ENCODE measurements at places on chromosomes 6 and 20.

DNA sequence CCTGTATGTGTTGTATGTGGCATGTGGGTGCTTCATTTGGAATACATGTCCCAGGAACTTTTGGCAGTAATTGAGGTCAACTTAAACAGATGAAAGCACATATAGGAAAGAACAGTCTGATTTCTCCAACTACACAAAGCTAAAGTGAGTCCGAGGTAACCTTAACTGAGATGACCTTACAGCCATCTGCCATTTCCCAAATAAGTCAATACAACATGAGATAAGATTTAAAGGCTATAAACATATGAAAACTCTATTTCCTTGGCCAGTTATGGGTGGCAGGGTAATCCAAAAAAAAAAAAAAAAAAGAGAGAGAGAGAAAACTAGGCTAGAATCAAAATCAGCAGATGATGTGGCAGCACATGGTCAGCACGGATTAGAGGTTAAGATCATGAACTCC, 1068.3 kb downstream of the KHDRBS2 start:
- H3K4me3 ChIP-seq = no peak overlapping the region
- no peaks in the 10 kb centered on the region for H3K27me3 ChIP-seq
- no peaks in the 10 kb centered on the region for H3K36me3 ChIP-seq
- H3K27ac ChIP-seq = no peak overlapping the region

GRCh38 chr6:45655745-45656476, 278.2 kb upstream of the SUPT3H start:
- H3K27ac ChIP-seq = no peak overlapping the region
- DNase-seq = no peak
- H3K36me3 ChIP-seq = no peaks in the 10 kb centered on the region
- H3K27me3 ChIP-seq = no peaks in the 10 kb centered on the region

GRCh38 chr6:160912411-160912810, 79.2 kb upstream of the MAP3K4 start:
- H3K4me3 ChIP-seq = no peak overlapping the region
- DNase-seq = no peak

DNA sequence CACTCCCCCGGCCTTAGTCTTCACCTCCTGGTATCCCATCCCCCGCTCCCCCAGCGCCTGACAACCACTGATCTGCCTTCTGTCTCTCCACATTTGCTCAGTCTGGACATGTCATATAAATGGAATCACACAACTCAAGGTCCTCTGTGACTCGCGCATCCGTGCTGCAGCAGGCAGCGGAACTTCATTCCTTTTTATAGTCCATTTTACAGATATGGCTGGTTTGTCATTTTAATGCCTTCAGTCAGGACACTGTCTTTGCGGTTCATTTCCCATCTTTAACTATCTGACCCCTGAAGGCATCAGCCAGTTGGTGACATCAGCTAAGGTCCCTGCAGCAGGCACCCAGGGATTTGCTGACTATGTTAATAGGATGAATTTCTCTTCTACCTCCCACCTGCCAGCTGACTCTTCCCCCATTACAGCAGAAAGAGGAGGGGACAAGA, 125.7 kb downstream of the ZMYND8 start:
- peaks cover 29% of the 10 kb centered on the region for H3K36me3 ChIP-seq
- no peaks in the 10 kb centered on the region for H3K27me3 ChIP-seq
- no peak overlapping the region for H3K27ac ChIP-seq
- no peak for DNase-seq

DNA sequence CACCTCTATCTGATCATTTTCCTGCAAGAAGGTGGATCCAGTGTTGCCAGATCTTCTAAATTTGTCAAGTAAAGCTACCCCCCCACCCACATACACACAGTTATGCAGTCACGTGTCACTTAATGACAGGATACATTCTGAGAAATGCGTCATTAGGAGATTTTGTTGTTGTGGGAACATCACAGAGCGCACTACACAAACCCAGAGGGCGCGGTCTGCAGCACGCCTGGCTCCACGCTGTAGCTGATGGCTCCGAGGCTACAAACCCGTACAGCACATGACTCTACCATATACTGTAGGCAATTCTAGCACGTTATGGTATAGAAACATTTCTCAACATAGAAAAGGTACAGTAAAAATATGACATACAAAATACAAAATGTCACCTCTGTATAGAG, 126.9 kb downstream of the SYCP2 start:
- no peaks in the 10 kb centered on the region for H3K4me1 ChIP-seq
- H3K36me3 ChIP-seq = no peaks in the 10 kb centered on the region
- no peak overlapping the region for H3K4me3 ChIP-seq
- DNase-seq = peak; percentile 21
- no peak overlapping the region for H3K27ac ChIP-seq

- no peak overlapping the region for H3K27ac ChIP-seq
- H3K36me3 ChIP-seq = no peaks in the 10 kb centered on the region
- DNase-seq = no peak
- H3K4me3 ChIP-seq = no peak overlapping the region
- no peaks in the 10 kb centered on the region for H3K27me3 ChIP-seq
- no peaks in the 10 kb centered on the region for H3K4me1 ChIP-seq
Measured at GRCh38 chr6:129565366-129565765, 144.6 kb downstream of the ARHGAP18 start.

GRCh38 chr6:160831739-160832138, 129.7 kb downstream of the PLG start:
- no peaks in the 10 kb centered on the region for H3K36me3 ChIP-seq
- H3K27me3 ChIP-seq = no peaks in the 10 kb centered on the region
- H3K27ac ChIP-seq = no peak overlapping the region
- no peak for DNase-seq
- H3K4me1 ChIP-seq = no peaks in the 10 kb centered on the region

DNA sequence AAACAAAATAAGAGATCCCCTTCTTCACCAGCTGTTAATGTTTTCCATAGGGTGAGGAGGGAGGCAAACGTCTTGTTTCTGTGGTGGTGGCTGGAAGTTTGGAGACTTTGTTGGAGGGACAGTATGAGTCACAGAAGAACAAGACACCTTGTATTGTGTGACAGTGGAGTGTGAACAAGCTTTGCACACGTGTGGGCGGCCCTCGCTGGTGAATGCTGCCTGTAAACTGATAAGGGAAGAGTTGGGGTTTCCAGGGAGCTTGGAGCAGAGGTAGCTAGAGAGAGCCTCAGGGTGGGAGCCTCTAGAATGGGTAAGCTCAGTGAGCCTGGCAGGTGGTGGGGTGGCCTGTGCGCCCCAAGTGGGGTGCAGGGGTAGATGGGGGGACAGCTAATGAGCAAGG, 78.3 kb downstream of the ZDHHC14 start:
- no peaks in the 10 kb centered on the region for H3K27me3 ChIP-seq
- no peaks in the 10 kb centered on the region for H3K4me1 ChIP-seq
- no peak overlapping the region for H3K4me3 ChIP-seq

DNA sequence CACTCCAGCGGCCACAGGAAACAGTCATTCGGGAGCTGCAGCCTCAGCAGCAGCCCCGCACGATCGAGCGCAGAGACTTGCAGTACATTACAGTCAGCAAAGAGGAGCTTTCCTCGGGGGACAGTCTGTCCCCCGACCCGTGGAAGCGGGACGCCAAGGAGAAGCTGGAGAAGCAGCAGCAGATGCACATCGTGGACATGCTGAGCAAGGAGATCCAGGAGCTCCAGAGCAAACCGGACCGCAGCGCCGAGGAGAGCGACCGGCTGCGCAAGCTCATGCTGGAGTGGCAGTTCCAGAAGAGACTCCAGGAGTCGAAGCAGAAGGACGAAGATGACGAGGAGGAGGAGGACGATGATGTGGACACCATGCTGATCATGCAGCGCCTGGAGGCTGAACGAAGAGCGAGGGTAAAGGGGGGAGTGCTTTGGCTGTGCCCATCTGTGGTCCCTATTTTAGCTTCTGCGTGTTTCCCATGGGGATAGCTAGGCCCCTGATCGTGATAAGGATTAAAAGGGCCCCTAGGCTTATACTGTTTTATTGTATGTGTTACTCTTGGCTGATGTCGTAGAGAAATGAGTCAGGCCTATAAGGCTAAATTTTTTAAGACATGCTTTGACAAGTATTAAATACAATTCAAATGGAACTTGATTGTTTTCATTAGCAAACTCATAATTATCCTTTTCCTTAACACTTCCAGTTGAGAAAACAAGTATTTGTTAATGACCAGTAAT, 45.5 kb upstream of the KIF25 start:
- DNase-seq = no peak
- no peak overlapping the region for H3K4me3 ChIP-seq
- H3K36me3 ChIP-seq = peaks cover 62% of the 10 kb centered on the region
- H3K4me1 ChIP-seq = peaks cover 4% of the 10 kb centered on the region
- H3K27ac ChIP-seq = no peak overlapping the region

DNA sequence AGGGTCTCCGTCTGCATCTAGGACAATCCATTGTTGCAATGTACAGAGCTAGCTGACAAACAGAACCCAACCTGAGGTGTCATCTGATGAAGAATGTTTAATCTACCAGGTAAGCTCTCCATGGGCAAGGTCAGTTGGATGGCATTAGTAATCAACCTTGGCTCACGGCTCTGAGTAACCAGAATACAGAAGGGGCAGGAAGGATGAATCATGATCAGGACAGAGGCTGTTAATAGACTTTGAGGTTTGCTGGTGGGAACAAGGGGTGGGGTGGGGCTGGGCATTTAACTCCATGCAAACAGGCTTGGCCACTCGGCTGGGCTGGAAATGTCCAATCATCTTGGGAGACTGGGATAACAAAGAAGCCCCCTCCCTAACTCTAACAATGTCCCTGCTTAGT, 77.1 kb upstream of the MRPS10 start:
- H3K27ac ChIP-seq = no peak overlapping the region
- no peak overlapping the region for H3K4me3 ChIP-seq
- H3K4me1 ChIP-seq = no peaks in the 10 kb centered on the region
- H3K36me3 ChIP-seq = no peaks in the 10 kb centered on the region
- DNase-seq = no peak

DNA sequence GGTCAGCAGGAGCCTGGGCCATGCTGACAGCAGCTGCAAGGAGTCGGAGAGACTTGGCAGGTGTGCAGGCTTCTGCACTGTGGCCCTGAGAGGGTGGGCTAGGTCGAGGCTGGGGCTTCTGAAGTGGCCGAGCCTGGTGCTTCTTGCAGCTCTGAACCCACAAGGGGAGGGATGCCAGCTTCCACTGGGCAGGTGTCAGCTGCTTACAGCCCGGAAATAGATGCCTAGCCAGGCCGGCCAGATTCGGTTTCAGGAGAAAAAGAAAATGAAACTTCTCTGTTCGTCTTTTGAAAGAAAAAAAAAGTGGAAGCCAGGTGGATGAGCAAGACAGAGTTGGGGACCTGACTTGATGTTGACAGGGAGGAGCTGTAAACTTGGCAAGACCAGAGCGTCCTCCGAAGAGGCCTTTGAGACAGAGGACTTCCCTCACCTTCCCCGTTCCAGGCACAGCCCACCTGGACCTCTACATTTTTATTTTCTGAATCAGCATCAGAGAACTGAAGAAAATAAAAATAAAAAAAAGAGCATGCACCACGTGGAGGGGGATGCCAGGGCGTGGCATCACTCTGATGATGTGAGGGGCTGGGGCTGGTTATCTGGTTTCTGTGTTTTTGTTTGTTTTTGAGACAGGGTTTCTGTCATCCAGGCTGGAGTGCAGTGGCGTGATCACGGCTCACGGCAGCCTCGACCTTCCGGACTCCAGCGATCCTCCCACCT, at the start of gene ZBP1:
Gene ZBP1 (minus strand): TSS at position 153 of the 717 bp plus-strand sequence. CDS start 131 bp downstream, at position 22.
- H3K4me3 ChIP-seq = no peak within 1 kb of the TSS
- H3K27ac ChIP-seq = peak within 1 kb of the TSS; percentile 10
- no peaks in the 10 kb centered on the region for H3K4me1 ChIP-seq
- no peak for DNase-seq
- no peaks in the 10 kb centered on the region for H3K36me3 ChIP-seq

DNA sequence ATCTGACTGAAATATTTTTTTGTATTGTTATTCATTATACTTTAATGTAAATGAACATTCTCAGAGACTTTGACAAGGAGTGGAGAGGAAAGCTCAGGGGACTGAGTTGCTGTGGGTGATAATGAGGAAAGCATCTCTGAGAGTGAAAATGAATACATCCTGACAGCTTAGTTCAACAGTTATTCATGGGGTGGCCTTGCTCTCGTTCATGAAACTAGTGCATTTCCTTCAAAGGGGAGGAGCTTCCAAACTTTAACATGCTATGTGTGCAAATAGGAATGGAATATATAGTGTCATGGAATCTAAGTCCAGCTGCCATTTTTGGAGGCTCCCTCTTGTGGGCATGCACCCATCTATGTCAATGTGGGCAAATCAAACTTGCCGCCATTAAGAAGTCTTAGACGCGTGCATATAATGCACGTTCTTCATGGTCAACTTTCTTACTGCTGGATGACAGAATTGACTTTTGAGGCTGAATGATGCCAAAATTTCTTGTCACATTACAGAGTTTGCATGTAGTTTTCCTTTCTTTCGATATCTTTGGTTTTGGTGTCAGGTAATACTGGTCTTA, 124.3 kb upstream of the TMEM170B start:
- H3K36me3 ChIP-seq = no peaks in the 10 kb centered on the region
- no peaks in the 10 kb centered on the region for H3K27me3 ChIP-seq
- DNase-seq = no peak
- no peak overlapping the region for H3K4me3 ChIP-seq

- DNase-seq = no peak
- no peak overlapping the region for H3K4me3 ChIP-seq
- no peaks in the 10 kb centered on the region for H3K27me3 ChIP-seq
- H3K27ac ChIP-seq = no peak overlapping the region
- H3K36me3 ChIP-seq = peaks cover 34% of the 10 kb centered on the region
Measured at GRCh38 chr20:34472246-34472925, 43.8 kb upstream of the DYNLRB1 start.

DNA sequence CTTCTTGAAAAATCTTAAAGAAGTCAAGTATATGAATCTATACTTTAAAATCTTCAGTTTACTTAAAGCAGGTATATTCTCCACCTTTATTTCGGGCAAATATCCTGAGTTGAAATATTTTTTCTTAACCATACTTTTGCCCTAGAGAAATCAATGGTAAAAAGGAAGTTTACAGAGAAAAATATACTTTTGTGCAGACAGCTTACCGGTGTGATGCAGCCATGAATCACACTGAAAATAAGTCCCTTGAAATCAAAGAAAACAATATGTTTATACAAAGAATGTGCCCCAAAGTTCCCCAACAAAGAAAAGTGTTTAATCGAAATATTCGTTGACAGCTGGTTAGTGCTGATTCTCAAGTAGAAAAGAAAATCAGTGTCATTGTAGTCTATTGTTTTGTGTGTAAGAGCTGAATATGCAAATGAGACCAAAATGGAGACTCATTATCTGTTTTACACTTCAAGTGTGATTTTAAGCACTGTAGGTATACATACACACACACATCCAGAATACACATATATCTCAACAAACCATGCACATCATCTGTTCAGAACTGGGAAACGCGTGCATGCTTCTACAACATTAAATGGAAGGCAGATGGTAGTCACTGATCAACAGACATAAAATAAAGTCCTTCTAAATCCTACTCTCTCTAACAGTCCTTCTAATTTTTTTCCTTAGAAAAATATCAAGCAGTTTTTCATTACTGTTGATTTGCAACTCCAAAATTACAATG, 73.3 kb downstream of the BTBD9 start:
- no peak overlapping the region for H3K27ac ChIP-seq
- no peak for DNase-seq
- H3K4me1 ChIP-seq = no peaks in the 10 kb centered on the region
- no peaks in the 10 kb centered on the region for H3K27me3 ChIP-seq
- no peak overlapping the region for H3K4me3 ChIP-seq

- peaks cover 3% of the 10 kb centered on the region for H3K4me1 ChIP-seq
- no peaks in the 10 kb centered on the region for H3K36me3 ChIP-seq
- H3K4me3 ChIP-seq = no peak overlapping the region
- H3K27ac ChIP-seq = no peak overlapping the region
Measured at GRCh38 chr6:37088897-37089296, 81.1 kb upstream of the PIM1 start.
